ENCODE measurements at places on chromosomes 2 and 18.

DNA sequence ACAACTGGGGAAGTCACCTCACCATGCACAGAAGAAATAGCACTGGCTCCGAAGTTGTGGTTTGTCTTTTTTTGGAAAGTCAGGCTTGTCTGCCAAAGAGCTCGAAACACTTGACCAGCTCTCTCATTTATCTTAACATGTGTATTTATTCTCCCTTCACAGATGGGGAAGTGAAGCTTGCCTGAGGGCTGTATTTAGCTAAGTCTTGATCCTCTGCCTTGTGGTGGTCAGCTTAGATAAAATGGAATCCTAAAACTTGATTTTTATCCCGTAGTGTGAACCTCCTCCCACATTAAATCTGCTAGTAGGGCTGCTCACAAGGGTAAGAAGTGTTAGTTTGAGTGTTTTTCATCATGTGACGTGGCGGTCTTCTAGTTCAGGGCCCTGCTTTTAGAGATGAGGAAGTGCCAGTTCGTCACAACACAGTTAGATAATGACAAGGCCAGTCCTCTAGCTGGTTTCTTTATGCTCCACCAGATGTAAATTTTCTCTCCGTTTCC lies 89.7 kb downstream of the TMEM247 start:
- ATAC-seq = no peak

DNA sequence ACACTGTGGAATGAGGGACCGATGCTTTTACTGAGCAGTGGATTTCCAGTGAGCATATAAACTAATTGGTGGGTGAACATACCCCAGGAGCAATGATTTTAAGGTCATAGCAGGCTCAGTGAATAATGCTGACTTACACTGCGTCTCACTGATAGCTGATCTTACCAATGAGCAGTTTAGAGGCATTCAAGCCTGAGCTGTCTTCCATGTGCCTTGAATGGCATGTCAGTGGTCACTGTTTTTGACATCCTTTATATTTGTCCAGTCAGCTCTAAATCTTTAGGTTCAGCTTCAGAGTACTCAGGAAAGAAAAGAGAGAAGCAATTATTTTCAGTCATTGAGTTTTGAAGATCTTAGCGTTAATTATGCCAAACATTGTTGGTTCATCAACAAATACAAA lies 88.3 kb downstream of the CAMKMT start:
- ATAC-seq = no peak

DNA sequence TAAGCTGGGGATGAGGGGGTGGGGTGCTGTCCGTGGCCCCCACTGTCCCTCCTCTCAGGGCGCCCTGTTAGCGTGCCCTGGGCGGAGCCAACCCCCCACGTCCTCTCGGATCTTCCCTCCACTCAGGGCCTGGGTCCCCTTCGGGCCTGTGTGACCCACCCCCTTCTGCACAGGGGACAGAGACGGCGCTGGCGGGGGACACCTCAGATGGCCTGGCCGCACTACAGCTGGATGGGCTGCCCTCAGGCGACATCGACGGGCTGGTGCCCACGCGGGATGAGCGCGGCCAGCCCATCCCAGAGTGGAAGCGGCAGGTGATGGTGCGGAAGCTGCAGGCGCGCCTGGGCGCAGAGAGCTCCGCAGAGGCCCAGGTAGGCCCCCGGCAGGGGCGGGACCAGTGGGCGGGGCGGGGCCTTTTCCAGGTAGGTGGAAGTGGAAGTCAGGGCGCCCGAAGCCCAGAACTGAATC lies 9.9 kb upstream of the KLHL30 start:
- no peak for ATAC-seq

- ATAC-seq = no peak
Measured at GRCh38 chr2:85711578-85712060, 17.5 kb downstream of the GNLY start.

- no peak for ATAC-seq
Measured at GRCh38 chr2:10521356-10522169, 73.4 kb upstream of the ODC1 start.

- no peak for ATAC-seq
Measured at GRCh38 chr2:37262522-37262921, 31.1 kb downstream of the NDUFAF7 start.

GRCh38 chr2:150548527-150548926 lies 61.1 kb upstream of the RND3 start:
- ATAC-seq = no peak

DNA sequence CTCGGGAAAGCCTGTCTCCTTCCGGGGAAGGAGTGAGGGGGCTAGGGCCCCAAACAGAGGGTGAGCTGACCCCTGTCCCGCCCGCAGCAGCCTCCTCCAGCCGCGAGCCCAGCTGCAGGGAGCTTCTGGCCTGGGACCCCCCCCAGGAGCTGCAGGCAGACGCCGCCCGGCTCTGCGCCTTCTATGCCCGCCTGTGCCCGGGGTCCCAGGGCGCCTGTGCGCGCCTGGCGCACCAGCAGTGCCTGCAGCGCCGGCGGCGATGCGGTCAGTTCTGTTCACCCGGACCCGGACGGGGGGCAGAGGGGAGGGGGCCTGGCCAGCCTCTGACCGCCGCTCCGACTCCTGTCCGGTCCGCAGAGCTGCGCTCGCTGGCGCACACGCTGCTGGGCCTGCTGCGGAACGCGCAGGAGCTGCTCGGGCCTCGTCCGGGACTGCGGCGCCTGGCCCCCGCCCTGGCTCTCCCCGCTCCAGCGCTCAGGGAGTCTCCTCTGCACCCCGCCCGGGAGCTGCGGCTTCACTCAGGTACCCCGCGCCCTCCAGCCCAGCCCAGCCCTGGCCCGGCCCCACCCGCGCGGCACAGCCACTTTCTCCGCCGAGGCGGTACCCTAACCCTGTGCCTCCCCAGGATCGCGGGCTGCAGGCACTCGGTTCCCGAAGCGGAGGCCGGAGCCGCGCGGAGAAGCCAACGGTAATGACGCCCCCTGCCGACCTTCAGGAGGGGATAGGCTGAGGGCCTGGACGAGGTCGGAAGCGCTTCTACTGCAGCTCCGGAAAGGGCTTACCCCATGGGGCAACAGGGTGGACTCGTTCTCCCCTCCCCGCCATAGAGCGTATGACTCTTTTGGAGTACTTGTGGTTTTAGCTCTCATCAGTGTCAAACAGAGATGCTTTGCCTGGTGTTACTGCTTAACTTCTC lies 2.0 kb upstream of the CHRND start:
- ATAC-seq = no peak

DNA sequence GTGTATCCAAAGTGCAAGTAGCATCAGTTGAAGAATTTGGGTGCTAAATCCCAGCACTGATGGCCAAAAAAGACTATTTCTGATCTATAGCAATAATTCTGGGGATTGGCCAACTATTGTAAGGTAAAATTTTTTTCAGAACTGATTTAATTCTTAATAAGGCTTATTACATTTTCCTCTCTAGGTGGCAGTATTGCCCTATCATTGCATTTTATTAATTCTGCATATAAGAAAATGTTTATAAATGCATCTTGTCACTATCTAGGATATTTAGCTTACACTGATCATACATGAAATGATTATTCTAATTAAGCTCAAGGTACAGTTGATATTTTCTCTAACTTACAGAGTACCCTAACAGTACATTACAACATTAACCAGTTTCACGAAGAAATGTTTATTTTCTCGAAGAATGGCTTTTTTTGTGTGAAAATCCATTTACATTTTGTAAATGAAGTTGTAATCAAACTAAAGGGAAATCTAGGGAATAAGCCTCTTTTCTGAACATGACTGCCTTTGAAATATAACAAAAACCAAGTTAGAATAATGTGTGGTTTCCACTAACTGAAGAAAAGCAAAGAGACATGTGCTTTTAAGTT lies 11.0 kb downstream of the TTN start:
- ATAC-seq = no peak
